ENCODE measurements at places on chromosomes 2 and 18. TPM values are rescaled to one million over a fixed set of nuclear protein-coding genes. Genes with fewer than 3 reads are reported as not detected.

DNA sequence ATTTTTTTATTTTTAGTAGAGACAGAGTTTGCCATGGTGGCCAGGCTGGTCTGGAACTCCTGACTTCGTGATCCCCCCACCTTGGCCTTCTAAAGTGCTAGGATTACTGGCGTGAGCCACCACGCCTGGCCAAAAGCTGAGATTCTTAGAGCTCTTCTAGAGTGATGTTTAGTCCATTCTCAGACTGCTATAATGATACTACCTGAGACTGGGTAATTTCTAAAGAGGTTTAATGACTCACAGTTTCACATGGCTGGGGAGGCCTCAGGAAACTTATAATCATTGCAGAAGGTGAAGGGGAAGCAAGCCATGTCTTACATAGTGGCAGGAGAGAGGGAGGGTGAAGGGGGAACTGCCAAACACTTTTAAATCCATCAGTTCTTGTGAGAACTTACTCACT lies 1804.9 kb upstream of the LRRTM1 start:
- no peak for DNase-seq

- DNase-seq = no peak
Observed at GRCh38 chr2:224025874-224026273, 13.2 kb downstream of the SERPINE2 start.

- no peak for DNase-seq
Observed at GRCh38 chr2:108385411-108386071, 7.8 kb downstream of the SULT1C4 start.

DNA sequence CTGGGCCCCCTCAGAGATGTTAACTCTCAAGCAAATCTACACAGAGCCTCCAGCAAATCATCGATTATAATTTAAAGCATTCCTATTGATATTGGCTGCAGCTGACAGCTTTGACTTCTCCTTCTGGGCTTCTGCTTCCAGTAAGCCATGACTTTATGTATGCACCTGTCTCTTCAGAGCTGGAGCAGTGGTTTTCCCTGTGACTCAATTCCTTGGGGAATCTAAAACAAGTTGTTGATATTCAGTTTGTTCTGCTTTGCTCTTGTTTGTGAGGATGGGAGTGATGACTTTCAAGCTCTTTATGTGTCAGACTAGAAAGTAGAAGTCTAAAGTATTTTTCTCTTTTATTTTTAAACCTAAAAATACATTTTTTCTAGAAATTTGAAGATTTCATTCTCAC lies 45.1 kb upstream of the TNP1 start:
- DNase-seq = no peak

- DNase-seq = no peak
Observed at GRCh38 chr2:129904532-129905446, 74.7 kb upstream of the RAB6C start.

NTSR2 gene
- polyA plus RNA-seq = not detected

- DNase-seq = no peak
Observed at GRCh38 chr2:24482251-24482971, 8.6 kb upstream of the NCOA1 start.

DNA sequence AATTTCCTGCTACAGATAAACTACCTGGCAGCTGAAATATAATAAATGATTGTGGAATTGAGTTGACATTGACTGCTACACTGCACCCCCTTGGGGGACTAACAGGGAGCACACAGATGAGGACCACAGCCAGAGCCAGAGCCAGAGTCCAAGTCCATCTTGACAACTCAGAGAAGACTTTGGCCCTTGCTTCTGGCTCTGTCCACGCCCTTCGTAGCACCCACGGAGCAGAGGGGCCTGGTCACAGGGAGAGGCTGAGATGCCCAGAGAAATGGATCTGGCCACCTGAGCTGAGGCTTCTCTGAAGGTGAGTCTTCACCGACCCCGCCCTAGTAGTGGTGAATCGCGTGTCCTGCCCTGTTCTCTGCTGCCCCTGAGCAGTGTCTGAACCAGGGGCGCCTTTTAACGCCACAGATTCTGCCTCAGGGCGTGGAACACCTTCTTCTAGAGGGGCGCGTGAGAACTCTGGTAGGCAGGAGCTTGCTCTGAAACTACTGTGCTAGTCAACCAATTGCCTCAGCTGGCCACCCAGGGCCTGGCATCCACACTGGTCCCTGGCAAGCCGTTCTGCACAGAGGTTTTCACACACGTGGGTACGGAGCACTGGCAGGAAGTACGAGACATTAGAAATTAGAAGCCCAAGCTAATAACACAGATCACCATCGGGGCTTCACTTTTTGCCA lies 35.7 kb upstream of the MAT2A start:
- no peak for DNase-seq

DNA sequence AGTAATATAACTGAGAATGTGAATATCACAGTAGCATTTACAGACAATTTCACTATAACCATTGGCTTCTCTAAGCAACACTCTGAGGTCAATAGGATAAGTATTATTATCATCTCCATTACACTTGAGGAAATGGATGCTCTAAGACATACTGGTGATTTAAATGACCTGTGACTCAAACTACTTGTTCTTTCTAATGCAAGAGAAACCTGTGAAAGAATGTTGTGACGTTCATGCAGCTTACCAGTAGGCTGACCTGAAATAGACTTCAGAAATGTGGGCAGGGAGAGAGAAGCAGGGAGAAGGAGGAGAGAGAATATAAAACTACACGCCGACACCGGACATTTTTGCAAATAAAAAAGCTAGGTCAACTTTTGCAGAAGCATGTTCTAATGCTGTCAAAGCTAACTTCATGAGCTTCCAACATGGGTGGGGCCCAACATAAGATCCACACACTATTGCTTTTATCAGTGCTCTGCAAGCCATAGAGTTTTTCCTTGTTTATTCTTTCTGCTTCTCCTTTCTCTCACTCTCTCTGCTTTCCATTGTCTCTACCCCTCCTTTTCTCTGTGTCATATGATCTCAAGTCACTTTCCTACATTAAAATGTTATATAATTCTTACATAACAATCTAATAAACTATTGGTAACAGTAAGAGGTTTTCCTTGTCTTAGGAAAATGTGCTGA lies 217.6 kb upstream of the FN1 start:
- no peak for DNase-seq

DNA sequence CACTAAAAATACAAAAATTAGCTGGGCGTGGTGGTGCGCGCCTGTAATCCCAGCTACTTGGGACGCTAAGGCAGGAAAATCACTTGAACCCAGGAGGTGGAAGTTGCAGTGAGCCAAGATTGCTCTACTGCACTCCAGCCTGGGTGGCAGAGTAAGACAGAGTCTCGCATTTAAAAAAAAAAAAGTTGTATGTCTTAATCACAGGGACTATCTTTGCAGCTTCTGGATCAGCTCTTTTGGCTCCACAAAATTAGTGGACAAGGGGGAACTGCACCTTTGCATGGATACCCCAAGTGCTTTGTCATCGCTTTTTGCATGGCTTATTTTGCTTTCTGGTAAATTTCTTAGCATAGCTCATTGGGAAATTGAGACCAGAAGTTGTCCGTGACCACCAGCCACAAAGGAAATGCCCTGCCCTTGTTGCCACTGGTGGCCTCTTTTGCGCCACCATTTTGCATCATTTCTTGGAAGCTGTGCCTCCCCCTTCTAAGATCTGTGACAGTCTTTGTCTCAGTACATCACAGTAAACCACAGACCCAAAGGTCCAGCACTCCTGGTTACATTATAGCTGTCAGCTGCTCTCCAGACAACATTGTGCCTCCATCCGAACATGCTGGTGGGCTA lies 43.9 kb upstream of the PCBP1 start:
- no peak for DNase-seq

DNA sequence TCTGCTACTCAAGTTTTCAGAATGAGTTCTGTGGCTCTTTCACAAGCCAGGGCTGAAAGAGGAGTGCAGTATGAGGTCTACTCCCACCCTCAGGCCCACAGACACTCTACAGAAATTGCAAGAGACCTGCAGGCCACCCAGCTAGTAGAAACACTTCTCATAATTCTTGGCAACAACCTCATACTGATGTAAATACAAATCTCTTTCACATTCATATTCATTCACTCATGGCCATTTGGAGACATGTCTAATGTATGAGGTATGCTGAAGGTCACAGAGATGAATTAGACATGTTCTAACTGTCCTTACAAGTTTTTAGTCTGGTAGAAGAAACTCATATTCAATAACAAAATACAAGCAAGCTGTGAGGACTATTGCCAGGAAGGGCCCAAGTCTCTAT lies 83.8 kb upstream of the KLHL29 start:
- DNase-seq = no peak

- DNase-seq = peak; percentile 31
Observed at GRCh38 chr18:62715759-62716615, 646 bp downstream of the PHLPP1 start.

ANKRD29 gene
- 0.96 TPM for polyA plus RNA-seq

- DNase-seq = peak; percentile 72
Observed at GRCh38 chr18:61581578-61582201, 248.5 kb downstream of the CDH20 start.

GRCh38 chr18:28823506-28824182 lies 646.7 kb upstream of the CDH2 start:
- DNase-seq = no peak

- no peak for DNase-seq
Observed at GRCh38 chr18:37922162-37922561, 356.6 kb upstream of the CELF4 start.

- DNase-seq = no peak
Observed at GRCh38 chr2:129611471-129611870, 368.0 kb upstream of the RAB6C start.

DNA sequence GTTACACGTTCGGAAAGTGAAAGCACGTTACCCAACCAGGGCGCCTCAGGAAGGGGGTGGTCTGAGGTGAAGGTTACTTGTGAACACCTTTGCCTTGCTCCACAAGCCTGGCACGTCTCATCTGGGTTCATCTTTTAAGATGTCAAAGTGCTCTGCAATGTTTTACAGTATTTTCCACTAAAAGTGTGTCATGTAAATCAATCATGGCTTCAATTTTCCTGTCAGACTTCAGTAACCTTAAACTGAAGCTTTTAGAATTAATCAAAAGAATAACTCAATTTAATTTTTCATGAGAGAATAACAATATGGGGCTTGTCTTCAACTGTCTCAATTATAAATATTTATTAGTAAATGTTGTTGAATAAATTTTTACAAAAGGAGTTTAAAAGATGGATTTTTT lies 93.3 kb upstream of the FANCL start:
- no peak for DNase-seq

DNA sequence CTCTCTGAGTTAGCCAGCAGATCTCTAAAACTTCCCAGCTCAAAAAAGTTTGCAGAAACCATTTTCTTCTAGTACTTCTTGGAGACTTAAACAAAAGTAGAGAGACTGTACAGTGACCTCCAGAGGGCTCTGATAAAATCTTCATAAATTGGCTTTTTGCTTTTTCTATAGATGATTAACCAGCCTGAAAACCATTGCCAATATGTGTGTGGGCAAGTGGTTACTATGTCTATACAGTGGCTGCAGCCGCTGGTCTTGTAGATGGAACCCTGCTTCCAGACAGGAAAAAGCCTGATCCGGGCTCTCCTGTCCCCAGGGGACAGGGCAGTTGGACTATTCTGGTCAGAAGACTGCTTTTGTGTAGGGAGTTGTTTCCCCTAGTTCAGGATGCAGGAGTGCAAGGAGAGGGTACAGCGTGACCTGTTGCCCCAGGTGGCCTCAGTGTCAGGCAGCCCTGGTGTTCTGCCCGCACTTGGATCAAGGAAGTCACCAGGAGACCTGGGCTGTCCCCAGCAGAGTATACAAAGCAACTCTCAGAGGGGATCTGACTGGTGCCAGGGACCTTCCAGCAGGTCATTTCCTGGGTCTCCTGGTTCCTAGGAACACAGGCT lies 7.3 kb upstream of the PTPRM start:
- DNase-seq = no peak

DNA sequence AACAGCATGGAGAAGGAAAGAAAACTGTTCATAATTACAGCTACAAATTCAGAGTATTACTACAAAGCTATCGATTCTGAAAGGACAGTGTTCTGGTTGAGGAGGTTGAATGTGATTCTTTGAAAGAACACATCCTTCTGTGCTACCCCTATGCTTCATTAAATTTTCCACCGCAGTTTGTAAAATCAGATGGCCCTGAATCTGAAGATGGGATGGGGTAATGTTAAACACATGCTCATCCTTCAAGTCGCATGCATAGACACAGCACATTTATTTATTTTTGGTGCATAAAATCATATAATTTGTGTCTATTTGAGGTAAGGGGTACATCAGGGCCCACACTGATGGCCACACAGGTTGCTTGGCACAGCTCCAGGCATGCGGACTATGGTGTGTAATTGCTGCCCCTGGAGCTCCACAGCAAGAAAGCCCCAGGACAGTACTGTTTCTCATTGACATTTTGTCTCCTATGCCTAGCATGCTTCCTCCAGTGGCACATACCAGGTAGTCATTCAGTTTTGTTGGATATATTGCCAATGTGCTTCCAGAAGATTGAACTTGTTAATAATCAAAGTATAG lies 238.8 kb upstream of the TANK start:
- DNase-seq = no peak

GRCh38 chr2:88880441-88880953 lies 189.0 kb downstream of the RPIA start:
- DNase-seq = peak; percentile 67

LTBP1 gene
- 74.6 TPM for polyA plus RNA-seq

DNA sequence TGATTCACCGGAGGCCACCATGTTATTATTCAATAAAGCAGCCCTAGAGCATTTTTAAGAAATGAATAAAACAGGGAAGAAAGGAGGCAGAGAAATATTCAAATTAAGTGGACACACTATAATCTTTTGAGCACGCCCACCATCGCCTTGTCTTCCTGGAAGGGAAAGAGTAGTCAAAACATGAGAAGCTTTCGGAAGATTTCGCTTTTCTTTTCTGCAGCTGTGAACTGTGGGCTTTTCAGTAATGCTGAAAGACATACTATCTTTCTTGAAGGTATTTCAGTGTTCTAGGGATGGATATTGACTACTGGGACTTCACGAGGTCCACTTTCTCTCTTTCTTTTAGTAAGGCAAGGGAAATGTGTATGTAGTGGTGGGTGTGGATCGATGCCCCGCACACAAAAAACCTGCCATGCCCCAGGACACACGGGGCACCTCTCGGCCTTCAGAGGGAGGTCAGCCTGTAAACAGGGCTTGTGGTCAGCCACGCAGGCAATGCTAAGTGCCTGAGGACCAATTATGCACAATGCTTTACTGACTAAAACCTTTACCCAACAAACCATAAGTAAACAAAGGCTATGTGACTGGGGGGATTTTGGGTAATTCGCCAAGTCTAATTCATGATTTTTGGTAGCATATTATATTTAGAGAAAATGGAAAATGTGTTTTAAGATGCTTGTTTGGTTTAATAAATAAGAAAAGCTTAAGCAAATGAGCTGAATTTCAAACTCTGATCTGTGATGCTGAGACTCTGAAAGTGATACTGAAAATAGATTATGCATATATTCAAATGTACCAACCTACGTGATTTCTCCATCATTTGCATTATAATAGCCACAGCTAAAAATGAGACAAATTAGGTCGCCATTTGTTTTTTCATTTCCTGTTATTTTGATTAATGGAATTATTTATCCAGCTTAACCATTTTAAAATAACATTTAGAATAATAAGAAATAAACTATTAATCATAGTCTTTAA lies 130.5 kb downstream of the ZNF516 start:
- DNase-seq = no peak

DNA sequence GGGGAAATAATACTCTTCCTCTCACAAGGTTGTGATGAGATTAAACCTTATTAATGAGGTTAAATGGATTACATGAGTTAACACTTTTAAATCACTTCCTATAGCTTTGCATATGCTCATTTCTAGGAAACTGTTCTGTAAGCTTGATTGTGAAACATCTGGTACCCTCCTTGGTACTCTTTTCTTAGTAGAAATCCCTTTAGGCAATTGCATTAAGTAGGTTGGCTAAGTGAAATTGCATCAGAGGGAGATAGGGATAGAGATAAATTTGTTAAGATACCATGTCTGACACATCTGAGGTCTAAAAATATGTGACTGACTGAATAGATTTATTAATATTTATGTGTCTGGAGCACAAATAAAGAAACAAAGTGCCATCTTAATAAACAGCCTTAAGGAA lies 275.9 kb upstream of the MAP2 start:
- no peak for DNase-seq

PDE1A gene
- polyA plus RNA-seq = 19.8 TPM
